ENCODE measurements at places on chromosomes 1 and 21.

- no peak for DNase-seq
- no peaks in the 10 kb centered on the region for H3K27me3 ChIP-seq
- H3K4me1 ChIP-seq = no peaks in the 10 kb centered on the region
These were observed 330.4 kb upstream of the ESRRG start for GRCh38 chr1:217053676-217054075.

- peak overlapping the region; percentile 44 for H3K27ac ChIP-seq
- H3K27me3 ChIP-seq = no peaks in the 10 kb centered on the region
- DNase-seq = peak; percentile 57
- H3K36me3 ChIP-seq = no peaks in the 10 kb centered on the region
- peaks cover 20% of the 10 kb centered on the region for H3K4me1 ChIP-seq
These were observed 8.6 kb upstream of the CALML6 start for GRCh38 chr1:1906185-1907097.

DNA sequence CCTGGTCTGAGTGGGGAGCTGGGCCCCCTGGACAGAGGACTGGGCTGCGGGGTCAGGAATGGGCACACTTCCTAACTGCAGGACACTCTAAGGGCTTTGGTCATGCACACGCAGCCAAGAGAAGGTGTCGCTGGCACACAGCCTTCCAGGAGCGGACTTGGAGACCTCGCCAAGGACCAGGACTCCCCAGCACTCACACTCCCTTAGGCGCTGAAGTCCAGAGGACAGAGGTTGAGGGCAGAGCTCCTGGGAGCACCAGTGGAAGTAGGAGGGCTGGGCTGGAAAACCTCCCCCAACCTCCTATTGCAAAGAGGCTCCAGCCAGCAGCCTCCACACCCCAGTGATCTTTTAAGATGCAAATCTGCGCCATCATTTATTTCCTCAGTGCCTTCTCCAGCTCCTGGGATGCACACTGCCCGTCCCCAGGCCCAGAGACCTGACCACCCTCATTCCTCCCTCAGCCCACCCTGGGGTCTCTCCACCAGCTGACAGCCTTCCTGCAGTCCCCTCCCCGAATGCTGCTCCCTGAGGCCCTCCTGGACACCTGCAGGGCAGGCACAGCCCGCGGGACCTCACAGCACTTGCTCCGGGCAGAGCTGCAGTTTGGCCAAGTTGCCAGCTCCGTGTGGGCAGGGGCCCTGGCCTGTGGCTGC lies 3.0 kb downstream of the TSPEAR start:
- no peak overlapping the region for H3K4me3 ChIP-seq
- no peak overlapping the region for H3K27ac ChIP-seq
- H3K27me3 ChIP-seq = peaks cover 73% of the 10 kb centered on the region
- no peak for DNase-seq
- H3K4me1 ChIP-seq = peaks cover 34% of the 10 kb centered on the region

- H3K36me3 ChIP-seq = no peaks in the 10 kb centered on the region
- peaks cover 8% of the 10 kb centered on the region for H3K27me3 ChIP-seq
- no peaks in the 10 kb centered on the region for H3K4me1 ChIP-seq
- no peak for DNase-seq
- no peak overlapping the region for H3K27ac ChIP-seq
These were observed 98.9 kb downstream of the PGBD5 start for GRCh38 chr1:230326971-230327891.

DNA sequence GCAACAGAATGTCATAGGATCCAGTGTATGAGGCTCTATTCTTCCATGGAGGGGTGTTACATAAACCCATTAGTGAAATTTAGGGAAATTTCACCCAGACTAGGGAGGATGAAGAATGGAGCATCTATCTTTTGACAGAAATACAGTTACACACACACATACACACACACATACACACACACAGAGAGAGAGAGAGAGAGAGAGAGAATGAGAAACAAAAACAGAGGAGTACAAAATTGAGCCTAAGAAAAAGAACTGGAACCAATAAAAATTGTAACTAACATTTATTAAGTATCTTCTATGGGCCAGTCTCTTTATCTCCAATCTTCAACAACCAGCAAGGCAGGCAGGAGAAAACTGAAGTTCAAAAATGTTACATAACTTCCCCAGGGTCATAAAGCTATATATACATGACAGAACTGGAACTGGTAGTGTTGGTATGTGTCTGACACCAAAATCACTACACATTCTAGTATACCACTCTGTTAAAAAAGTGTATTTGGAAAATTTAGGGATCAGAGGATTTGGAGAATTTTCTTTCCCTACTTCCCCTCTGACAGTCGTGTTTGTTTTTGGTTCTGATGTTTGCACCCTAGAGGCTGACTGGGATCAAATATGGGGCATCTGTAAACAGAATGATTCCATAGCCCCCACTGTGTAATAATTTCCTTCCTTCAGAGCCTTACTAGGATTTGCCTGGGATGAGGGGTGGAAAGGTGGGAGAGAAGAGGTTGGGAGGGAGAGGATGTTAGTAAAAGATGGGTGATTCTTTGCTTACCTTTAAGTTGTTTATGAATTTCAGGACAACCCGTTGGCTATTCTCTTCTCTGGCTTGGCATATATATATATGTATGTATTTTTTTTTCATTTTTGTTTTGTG lies 1.0 kb upstream of the ZFYVE9 start:
- DNase-seq = no peak
- peaks cover 15% of the 10 kb centered on the region for H3K27me3 ChIP-seq
- peaks cover 24% of the 10 kb centered on the region for H3K4me1 ChIP-seq

GRCh38 chr1:32014948-32015273 lies 1.2 kb downstream of the KHDRBS1 start:
- H3K27ac ChIP-seq = peak overlapping the region; percentile 97
- no peak for DNase-seq
- H3K36me3 ChIP-seq = peaks cover 22% of the 10 kb centered on the region
- H3K4me1 ChIP-seq = peaks cover 46% of the 10 kb centered on the region
- no peaks in the 10 kb centered on the region for H3K27me3 ChIP-seq

- H3K27me3 ChIP-seq = no peaks in the 10 kb centered on the region
- H3K4me3 ChIP-seq = no peak overlapping the region
These were observed 673.4 kb upstream of the ADGRL4 start for GRCh38 chr1:79679916-79680315.

GRCh38 chr1:69824932-69825331 lies 257.2 kb downstream of the LRRC7 start:
- DNase-seq = no peak
- no peaks in the 10 kb centered on the region for H3K27me3 ChIP-seq
- H3K36me3 ChIP-seq = no peaks in the 10 kb centered on the region

DNA sequence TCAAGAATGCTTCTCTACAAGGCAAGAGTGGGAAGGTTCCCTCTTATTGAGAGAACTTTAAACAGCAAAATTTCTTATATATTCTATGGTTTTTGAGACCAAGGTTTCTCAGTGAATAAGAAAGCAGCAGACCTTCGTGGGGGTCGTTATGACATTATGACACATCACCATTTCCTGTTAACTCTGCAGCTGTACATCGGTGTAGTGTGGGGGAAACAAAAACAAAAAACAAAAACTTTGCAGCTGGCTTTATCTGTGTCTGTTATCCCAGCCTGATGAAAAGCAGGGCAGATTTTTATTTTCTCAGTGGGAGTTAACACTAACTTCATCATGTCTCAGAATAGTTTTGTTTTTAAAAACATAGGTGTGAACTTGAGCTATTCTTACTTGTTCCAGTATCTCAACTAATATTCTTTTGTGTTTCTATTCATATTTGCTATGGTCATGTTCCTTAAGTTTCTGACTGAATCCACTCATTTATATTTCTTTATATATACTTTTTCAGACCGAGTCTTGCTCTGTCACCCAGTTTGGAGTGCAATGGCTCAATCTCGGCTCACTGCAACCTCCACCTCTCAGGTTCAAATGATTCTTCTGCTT lies 2.1 kb downstream of the SDE2 start:
- H3K27ac ChIP-seq = peak overlapping the region; percentile 37
- H3K36me3 ChIP-seq = peaks cover 23% of the 10 kb centered on the region
- peak overlapping the region; percentile 46 for H3K4me3 ChIP-seq
- no peak for DNase-seq
- peaks cover 45% of the 10 kb centered on the region for H3K4me1 ChIP-seq
- no peaks in the 10 kb centered on the region for H3K27me3 ChIP-seq

GRCh38 chr1:150236614-150237100 lies 745 bp upstream of the ANP32E start:
- no peak overlapping the region for H3K27ac ChIP-seq
- DNase-seq = no peak
- no peaks in the 10 kb centered on the region for H3K27me3 ChIP-seq
- peaks cover 7% of the 10 kb centered on the region for H3K36me3 ChIP-seq
- peaks cover 19% of the 10 kb centered on the region for H3K4me1 ChIP-seq
